NCI-H1105 (cell line): ENCODE measurements at places on chromosomes 7 and 10.

DNA sequence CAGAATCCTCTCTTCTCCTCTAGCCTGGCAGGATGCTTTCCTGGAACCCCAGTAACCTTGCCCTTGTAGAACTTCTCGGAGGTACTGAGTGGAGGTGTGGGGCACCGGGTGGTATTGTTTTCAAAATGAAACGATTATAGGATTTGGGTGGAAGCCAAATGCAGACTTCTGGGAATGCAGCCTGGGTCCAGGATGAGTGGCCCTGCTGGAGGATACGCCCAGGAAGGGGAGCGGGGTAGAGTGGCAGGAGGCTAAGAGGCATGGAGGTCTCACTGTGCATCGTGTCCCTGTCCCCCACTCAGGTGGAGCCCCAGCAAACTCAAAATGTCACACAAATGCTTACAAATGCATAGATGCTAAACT is 109.1 kb upstream of the PPIF start:
- DNase-seq, result no peak

DNA sequence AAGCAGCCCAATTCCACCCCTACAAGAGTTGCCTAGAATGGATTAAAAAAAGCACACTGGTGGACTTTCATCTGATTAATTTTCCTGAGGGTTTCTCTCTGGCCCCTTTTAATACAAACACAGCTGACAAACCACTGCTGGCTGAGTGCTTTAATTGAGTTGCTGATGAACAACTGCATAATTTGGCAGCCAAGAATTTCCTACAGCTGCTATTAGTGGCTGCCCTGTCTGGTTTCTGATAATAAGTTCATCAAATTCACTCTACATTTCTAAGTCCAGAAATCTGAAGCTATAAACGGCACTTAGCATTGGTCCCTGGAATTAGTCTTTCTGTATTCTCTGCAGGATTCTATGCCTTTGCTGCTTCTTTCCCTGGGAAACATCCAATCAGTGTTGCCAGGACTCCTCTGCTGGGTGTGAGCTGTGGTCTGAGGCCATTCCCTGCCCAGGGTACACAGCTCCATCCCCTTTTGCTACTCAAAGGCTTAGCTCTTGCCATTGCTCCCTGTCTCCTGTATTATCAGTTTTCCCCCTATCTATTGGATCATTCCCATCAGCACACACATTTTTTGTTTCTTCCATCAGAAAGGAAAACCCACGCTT is 110.6 kb downstream of the LSM5 start:
- peak; percentile 35 for DNase-seq

DNA sequence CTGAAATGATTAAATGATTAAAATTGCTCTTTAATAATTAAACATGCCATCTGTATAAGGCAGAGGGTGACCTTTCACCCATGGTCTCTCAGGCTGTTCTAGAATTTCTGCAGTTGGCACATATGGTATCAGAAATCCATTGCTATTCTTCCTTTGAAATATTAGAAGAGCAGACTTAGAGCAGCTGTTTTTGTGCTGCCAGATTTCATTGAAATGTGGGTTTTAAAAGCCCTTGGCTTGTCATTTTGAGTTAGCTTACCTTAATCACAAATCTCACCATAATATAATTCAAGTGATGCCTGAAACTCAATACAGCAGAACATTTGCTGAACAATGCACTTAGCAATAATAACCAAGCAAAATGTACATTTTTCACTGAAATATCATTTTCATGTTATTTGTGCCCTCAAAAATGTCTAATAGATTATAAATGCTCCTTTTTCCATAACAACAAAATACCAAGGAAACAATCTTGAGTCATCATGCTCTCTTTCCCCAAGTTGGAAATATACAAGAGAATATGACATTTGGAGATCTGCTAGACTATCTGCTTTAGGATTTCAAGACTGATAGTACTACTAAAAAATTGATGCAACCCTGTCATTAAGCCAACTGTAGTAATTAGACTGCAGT is 16.1 kb upstream of the PTTG1IP2 start:
- DNase-seq, result no peak

- no peak for DNase-seq
These were observed 1133.7 kb downstream of the GATA3 start for GRCh38 chr10:9188022-9188810.

DNA sequence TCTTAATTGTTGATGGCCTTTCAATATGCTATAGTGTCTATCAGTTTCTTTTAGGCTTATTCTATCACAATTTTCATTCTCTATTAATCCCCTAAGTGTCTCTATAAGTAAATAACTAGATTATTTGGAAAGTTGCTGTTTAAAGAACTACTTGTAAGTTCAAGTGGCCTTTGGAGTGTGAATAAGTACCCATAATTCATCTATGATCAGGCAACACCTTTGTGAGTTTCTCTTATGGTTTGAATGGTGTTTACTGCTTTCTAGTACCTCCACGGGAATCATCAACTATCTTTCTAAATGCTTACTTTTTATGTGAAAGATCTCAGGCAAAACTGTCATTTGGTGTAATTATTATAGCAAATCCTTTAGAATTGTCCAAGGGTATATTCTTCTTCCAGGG is 166.7 kb downstream of the POU6F2 start:
- no peak for DNase-seq

DNA sequence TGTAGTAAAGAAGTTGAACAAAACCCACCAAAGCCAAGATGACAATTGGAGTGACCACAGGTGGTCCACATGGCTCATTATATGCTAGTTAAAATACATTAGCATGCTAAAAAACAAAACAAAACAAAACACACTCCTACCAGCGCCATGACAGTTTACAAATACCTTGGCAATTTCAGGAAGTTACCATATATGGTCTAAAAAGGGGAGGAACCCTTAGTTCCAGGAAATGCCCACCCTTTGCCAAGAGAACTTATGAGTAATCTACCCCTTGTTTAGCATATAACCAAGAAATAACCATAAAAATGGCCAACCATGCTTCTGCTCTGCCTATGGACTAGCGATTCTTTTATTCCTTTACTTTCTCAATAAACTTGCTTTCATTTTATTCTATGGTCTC is 979.1 kb upstream of the POT1 start:
- DNase-seq, result no peak

DNA sequence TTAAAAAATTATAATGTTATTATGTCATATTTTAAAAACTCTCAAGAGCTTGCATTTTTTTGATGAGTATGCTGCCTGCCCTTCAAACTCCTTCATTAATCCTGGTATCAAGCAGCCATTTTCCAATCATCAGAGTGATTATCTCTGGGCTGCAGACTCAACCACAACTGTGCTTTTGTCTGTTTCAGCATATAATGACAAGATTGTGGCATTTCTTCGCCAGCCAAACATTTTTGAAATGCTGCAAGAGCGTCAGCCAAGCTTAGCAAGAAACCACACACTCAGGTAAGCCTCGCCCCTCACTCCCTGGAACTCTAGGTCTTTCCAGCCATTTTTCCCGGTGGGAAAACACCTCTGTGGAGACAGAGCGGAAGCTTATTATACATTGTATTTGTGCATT is 90.0 kb upstream of the STK17A start:
- no peak for DNase-seq
